ENCODE measurements at places on chromosomes 13 and 19. TPM values are rescaled to one million over a fixed set of nuclear protein-coding genes. Genes with fewer than 3 reads are reported as not detected.

Gene PARP4
- total RNA-seq = 41.6 TPM

GRCh38 chr19:12199757-12200419, 37.0 kb downstream of the ZNF136 start:
- no peak for DNase-seq

DNA sequence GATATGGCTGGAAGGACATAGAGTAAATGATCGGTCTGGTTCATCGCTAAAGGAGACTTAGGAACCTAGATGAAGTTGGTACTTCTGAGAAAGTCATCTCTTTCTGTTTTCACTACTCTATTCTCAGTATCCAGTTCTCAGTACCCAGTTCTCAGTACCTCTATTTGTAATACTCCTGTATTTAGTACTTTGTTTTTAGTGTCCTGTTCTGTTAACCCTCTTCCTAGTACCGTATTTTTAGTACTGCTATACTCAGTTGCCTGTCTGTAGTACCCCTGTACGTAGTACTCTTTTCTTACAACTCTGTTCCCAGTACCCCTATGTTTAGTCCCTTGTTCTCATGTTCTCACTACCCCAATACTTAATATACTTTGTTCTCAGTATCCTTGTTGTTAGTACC, 1.2 kb downstream of the RFXAP start:
- DNase-seq = no peak

DNA sequence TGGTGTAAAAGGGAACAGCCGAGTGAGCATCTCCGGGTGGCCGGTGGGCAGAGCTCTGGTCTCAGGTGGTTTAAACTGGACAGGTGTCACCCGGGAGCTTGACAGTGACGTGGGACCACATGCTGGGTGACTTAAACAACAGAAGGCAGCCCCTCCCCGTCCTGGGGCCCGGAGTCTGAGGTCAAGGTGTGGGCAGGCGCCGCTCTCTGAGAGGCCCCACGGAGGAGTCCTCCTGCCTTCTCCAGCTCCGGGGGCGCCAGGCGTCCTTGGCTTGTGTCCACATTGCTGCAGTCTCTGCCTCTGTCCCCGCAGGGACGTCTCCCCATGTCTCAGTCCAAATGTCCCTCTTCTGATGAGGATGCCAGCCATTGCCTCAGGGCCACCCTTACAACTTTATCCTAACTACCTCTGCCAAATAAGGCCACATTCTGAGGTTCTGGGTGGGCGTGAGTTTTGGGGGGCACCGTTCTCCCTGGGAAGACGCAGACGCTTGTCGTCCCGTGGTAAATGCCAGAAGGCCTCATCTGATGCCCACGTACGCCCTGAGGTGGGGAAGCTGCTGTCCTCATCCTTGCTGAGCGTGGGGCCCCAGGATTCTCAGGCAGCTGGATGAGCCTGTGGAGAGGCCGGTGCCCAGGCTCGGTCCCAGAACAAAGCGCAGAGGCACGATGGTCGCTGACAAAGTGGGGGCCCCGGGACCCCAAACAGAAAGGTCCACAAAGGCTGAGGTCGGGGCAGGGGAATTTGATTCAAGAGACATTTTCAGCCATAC, 12.9 kb downstream of the GZMM start:
- no peak for DNase-seq

- DNase-seq = no peak
Observed at GRCh38 chr19:19111136-19111835, 27.0 kb downstream of the TMEM161A start.

DNA sequence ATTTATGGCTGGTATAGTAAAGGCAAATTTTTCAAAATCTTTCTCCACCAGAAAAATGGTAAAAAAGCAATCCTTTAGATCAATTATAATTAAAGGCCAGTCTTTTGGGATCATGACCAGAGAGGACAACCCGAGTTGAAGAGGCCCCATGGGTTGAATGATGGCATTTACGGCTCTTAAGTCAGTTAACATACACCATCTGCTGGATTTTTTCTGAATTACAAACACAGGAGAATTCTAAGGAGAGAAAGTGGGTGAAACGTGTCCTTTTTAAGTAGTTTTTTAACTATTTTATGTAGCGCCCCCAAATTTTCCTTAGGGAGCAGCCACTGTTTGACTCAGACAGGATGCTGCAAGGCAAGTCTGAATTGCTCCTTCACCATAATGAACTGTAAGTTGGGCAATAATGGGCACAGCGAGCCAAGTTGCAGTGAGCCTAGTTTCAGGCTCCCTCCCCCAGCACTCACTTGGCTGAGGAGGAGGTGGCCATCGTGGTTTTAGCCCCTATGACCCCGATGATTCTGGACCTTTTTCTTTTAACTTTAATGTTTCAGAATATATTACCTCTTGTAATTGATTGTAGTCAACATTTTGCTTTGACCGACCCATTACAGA, 13.6 kb upstream of the ZNF611 start:
- DNase-seq = no peak

DNA sequence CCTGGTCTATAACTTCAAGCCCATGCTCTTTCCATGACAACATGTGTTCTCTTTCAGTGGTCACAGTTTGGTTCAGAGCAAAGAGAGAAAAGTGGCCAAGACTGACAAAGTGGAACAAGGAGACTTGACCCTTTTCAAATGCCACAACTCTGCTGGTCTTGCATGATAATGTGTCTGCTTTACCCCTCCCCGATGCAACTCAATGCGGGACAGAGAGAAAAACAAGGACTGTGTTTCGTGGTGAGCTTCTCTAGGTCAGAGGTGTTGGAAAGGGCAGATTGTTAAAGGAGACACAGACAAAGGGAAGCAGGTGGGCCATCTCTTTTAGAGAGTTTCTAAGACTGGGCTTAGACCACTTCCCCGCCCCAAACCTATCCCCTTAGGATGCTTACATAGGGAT, 61.6 kb upstream of the SERTM1 start:
- DNase-seq = no peak

Data from heart left ventricle (tissue), 16 donors.